ENCODE measurements at places on chromosomes 1 and 21.

- no peak for DNase-seq
These were observed 24.8 kb downstream of the MARK1 start for GRCh38 chr1:220552672-220553260.

GRCh38 chr1:199096591-199096990 is 457.8 kb downstream of the PTPRC start:
- DNase-seq: no peak

DNA sequence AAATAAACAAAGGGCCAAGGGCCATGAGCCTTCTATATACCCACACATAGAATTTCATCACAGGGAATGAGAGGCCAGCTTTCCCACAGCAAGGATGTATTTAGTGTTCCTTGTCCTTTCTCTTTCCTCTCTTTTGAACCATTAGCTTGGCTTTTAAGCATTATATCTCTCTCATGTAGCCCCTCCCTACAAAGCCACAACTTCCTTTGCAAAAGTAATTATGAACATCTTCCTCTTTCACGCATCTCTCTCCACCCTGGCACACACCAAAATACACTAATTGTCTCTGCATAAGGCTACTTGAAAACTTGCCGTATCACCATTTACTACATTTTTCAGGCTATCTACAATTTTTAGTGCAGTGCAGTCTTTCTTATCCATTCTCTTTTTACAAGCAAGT is 1.9 kb upstream of the AK5 start:
- DNase-seq: no peak

DNA sequence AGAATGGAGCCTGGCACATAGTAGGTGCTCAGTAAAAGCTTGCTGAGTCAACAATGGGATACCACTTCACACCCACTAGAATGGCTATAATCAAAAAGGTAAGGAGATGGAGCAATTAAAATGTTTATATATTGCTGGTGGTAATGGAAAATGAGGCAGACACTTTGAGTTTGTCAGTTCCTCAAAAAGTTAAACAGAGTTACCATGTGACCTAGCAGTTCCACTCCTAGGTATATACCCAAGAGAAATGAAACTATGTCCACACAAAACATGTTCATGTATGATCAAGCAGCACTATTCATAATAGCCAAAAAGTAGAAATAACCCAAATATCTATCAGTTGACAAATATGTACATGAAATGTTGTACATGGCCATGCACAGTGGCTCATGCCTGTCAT is 74.8 kb upstream of the ECE1 start:
- DNase-seq: no peak

DNA sequence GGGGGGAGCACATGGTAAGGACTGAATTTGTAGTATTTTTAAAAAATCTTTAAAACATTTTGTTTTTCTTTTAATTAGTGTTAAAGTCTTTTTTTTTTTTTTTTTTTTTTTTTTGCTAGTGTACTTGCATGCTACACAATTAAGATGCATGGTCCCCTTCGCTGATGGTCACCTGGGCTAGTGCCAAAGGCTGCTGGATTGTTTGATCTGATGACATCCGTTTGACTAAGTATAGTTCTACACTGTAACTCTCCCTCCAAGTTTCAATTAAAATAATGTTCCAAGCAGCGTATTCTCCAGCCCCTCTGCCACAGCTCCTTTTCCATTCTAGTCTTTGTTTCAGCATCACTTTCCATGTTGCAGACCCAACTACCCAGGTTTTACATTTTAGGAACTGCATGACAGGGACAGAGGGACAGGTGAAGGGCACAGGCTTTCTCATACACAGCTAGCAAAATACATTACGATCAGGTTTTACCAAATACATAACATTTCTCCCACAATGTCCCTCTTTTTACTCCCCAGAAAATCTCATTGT is 852 bp upstream of the RAVER2 start:
- DNase-seq: no peak

All from activated naive CD4-positive, alpha-beta T cell (primary cell).